ENCODE measurements at places on chromosomes 3 and 15.

GRCh38 chr3:135874035-135874434 lies 91.5 kb upstream of the PPP2R3A start:
- no peak overlapping the region for H3K27ac ChIP-seq
- no peak overlapping the region for H3K4me3 ChIP-seq
- DNase-seq, result no peak
- no peaks in the 10 kb centered on the region for H3K4me1 ChIP-seq
- no peaks in the 10 kb centered on the region for H3K36me3 ChIP-seq

DNA sequence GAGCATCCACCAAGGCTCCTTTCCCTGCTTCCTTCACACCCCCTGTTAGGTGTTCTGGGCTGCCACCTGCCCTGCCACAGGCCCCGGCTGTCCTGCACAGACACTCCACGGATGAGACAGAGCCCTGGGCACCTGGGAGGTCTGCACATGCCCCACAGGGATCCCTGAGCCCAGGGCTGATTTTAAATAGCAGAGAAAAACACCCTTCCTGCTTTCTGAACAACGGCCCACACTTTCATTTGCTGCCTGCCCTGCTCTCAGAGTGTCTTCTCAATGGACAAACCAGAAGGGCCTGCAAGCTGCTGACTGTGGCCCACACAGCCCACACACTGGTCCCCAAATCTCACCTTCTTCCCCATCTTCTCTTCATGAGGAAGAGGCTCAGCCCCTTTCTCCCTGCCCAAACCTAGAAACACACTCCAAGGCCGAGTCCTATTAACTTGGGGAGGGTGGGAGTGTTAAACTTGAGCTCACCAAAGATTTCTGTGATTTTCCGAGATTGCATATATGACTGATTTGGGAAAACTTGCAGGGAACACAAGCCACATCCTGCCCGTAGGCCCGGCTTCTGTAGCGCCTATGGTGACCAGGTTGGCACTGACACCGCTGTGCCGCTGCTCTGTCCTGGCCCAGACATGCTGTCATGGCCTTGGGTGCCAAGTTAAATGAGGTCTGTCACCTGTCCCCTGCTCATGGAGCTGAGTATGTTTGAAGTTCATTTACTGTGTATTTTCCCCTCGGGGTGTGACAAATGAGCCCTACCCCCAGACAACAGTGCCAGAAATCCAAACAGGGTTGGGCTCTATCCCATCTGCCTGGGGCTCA lies 47.2 kb upstream of the KLF13 start:
- no peak overlapping the region for H3K27ac ChIP-seq
- no peak for DNase-seq
- H3K27me3 ChIP-seq, result peaks cover 3% of the 10 kb centered on the region
- peaks cover 8% of the 10 kb centered on the region for H3K4me1 ChIP-seq
- H3K4me3 ChIP-seq, result no peak overlapping the region
- no peaks in the 10 kb centered on the region for H3K36me3 ChIP-seq

GRCh38 chr3:136620436-136620835 lies 131.7 kb downstream of the STAG1 start:
- peaks cover 5% of the 10 kb centered on the region for H3K36me3 ChIP-seq
- no peaks in the 10 kb centered on the region for H3K27me3 ChIP-seq
- no peak overlapping the region for H3K27ac ChIP-seq

DNA sequence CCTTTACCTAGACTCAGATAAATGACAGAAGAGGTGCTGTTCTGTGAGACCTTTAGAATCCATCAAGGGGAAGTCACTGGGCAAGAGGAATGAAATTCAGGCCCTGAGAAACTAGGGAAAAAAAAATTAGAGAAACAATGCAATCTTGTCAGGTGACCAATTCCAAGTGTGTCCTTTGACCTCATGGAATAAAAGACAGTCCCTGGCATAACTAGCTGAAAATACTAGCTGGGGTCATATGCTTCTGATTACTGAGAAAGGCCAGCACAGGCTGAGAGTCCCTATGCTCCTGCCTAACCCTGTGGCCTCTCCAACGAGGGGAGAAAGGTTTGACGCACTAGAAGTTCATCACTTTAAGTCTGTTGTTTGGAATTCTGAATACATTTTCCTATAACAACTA lies 167.3 kb downstream of the XXYLT1 start:
- H3K36me3 ChIP-seq, result peaks cover 6% of the 10 kb centered on the region
- H3K4me1 ChIP-seq, result peaks cover 37% of the 10 kb centered on the region
- DNase-seq, result no peak
- H3K4me3 ChIP-seq, result no peak overlapping the region

- no peak overlapping the region for H3K27ac ChIP-seq
- H3K27me3 ChIP-seq, result peaks cover 2% of the 10 kb centered on the region
- no peak for DNase-seq
- no peak overlapping the region for H3K4me3 ChIP-seq
These were observed 27.5 kb downstream of the AVEN start for GRCh38 chr15:34011481-34011880.

DNA sequence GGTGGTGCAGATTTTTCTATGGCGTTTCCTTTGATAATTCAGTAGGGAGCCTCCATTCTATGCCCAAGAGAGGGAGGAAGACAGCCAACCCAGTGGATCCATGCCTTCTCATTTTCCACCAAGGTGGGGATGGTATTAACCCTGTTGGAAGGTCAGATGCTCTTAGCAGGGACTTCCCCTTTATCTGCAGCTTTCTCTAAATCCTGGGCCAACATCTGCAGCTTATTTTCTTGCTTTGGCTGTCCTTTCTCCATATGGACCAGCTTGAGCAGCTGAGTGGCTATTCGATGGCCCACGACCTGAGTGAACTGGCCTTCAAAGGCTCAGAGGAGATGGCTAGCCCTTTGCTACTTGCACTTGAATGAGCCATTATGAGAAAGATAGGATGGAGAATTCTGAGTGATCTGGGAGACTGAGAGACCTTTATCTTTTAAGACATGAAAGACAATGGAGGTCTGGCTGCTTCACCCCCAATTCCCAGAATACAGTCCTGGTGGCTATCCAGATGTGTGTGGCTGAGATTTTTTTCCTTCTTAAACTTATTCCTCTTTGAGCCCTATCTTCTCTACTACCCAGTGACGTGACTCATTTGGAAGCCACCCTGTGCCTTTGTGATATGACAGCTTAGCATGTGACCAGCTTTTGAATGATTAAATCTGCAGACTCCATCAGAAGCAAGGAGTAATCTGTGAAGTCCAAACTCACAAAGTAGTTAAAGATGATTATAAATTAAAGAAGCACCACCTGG lies 39.6 kb upstream of the TRAK1 start:
- H3K27me3 ChIP-seq, result no peaks in the 10 kb centered on the region
- no peaks in the 10 kb centered on the region for H3K36me3 ChIP-seq
- peak overlapping the region; percentile 97 for H3K27ac ChIP-seq
- no peak overlapping the region for H3K4me3 ChIP-seq
- no peak for DNase-seq
- peaks cover 61% of the 10 kb centered on the region for H3K4me1 ChIP-seq

- DNase-seq, result no peak
- no peak overlapping the region for H3K4me3 ChIP-seq
- H3K27ac ChIP-seq, result no peak overlapping the region
- H3K4me1 ChIP-seq, result peaks cover 22% of the 10 kb centered on the region
These were observed 3.7 kb upstream of the NGRN start for GRCh38 chr15:90261811-90262210.

GRCh38 chr3:65811892-65812291 lies 226.8 kb downstream of the MAGI1 start:
- H3K36me3 ChIP-seq, result no peaks in the 10 kb centered on the region
- no peak overlapping the region for H3K27ac ChIP-seq
- H3K4me1 ChIP-seq, result peaks cover 6% of the 10 kb centered on the region
- peaks cover 3% of the 10 kb centered on the region for H3K27me3 ChIP-seq
- DNase-seq, result no peak
- H3K4me3 ChIP-seq, result no peak overlapping the region

- no peak for DNase-seq
- H3K27me3 ChIP-seq, result peaks cover 1% of the 10 kb centered on the region
- H3K27ac ChIP-seq, result no peak overlapping the region
These were observed 271.1 kb downstream of the NTRK3 start for GRCh38 chr15:87985451-87985850.

- no peak for DNase-seq
- H3K4me1 ChIP-seq, result peaks cover 38% of the 10 kb centered on the region
- peaks cover 3% of the 10 kb centered on the region for H3K36me3 ChIP-seq
- H3K27ac ChIP-seq, result no peak overlapping the region
- peaks cover 5% of the 10 kb centered on the region for H3K27me3 ChIP-seq
- no peak overlapping the region for H3K4me3 ChIP-seq
These were observed 148.8 kb upstream of the HES1 start for GRCh38 chr3:193987186-193987585.

GRCh38 chr3:129432671-129433070 lies 4.2 kb upstream of the EFCAB12 start:
- peaks cover 19% of the 10 kb centered on the region for H3K4me1 ChIP-seq
- no peak for DNase-seq
- H3K4me3 ChIP-seq, result no peak overlapping the region

- no peaks in the 10 kb centered on the region for H3K27me3 ChIP-seq
- H3K4me3 ChIP-seq, result no peak overlapping the region
These were observed 80.1 kb downstream of the EBLN2 start for GRCh38 chr3:73141525-73141924.

DNA sequence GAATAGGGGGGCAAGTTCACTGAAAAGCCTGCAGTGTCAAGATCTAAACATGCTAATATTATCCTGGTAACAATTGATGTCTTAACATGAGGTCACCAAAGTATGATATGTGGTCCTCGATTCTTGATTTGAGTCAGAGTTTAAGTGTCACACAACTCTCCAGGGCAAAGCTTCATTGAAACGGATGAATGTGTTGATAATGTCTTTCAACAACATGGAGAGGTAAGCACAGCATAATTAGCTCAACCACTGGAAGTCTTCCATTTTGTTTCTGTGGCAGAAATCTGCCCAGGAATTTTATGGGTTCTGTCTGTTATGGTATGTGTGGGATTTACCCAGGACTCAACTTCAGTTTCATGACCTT lies 591.5 kb downstream of the ZNF385D start:
- H3K4me1 ChIP-seq, result no peaks in the 10 kb centered on the region
- H3K27me3 ChIP-seq, result no peaks in the 10 kb centered on the region
- H3K27ac ChIP-seq, result no peak overlapping the region
- no peak overlapping the region for H3K4me3 ChIP-seq
- no peaks in the 10 kb centered on the region for H3K36me3 ChIP-seq
- no peak for DNase-seq

DNA sequence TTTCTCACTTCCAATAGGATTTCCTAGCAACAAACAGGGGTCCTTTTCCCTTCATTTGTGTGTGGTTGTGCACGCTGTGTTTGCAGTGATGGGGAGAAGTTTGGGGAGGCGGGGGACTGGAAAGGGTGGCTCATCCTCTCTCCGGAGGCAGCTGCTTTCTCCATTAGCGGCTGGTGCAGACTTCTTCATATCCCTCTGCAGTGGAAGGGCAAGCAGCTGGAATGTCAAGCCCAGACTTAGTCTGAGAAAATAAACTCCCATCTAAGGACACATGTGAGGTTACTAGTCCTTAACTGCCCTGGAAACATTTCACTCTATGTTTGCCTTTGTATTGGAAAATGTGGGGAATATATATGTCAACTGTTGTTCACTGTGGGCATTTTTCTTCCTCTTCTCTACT lies 467.0 kb upstream of the RASGRP1 start:
- peaks cover 2% of the 10 kb centered on the region for H3K4me1 ChIP-seq
- no peak overlapping the region for H3K4me3 ChIP-seq
- H3K27me3 ChIP-seq, result no peaks in the 10 kb centered on the region
- no peak overlapping the region for H3K27ac ChIP-seq
- no peaks in the 10 kb centered on the region for H3K36me3 ChIP-seq

GRCh38 chr3:100900671-100901335 lies 92.4 kb downstream of the ABI3BP start:
- DNase-seq, result no peak
- H3K4me3 ChIP-seq, result no peak overlapping the region
- no peaks in the 10 kb centered on the region for H3K27me3 ChIP-seq

- H3K27ac ChIP-seq, result no peak overlapping the region
- H3K27me3 ChIP-seq, result peaks cover 2% of the 10 kb centered on the region
- H3K36me3 ChIP-seq, result no peaks in the 10 kb centered on the region
- no peak overlapping the region for H3K4me3 ChIP-seq
- no peak for DNase-seq
These were observed 288.5 kb downstream of the VGLL3 start for GRCh38 chr3:86702381-86702958.

- DNase-seq, result no peak
- H3K4me1 ChIP-seq, result no peaks in the 10 kb centered on the region
- H3K36me3 ChIP-seq, result no peaks in the 10 kb centered on the region
These were observed 120.5 kb downstream of the AQP9 start for GRCh38 chr15:58258501-58259292.

DNA sequence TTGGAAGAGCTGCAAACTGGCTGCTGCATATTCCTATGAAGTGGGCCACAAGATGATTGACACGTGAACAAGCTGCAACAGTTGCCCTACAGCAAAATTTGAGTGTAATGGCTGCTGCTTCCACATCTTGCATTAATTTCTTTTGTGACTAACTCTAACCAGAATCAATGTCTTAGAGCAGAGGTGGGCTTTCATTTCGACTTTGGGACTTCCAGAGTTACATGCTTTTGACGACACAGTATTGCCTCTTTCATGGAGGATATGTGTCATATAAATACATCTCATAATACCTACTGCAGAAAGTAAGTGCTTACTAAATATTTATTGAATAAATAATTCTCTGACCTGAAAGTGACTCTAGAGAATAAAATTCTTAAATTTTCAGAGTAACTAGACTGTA lies 340.7 kb upstream of the KCNH8 start:
- no peak for DNase-seq
- H3K4me1 ChIP-seq, result no peaks in the 10 kb centered on the region
- no peak overlapping the region for H3K4me3 ChIP-seq
- peaks cover 2% of the 10 kb centered on the region for H3K27me3 ChIP-seq

DNA sequence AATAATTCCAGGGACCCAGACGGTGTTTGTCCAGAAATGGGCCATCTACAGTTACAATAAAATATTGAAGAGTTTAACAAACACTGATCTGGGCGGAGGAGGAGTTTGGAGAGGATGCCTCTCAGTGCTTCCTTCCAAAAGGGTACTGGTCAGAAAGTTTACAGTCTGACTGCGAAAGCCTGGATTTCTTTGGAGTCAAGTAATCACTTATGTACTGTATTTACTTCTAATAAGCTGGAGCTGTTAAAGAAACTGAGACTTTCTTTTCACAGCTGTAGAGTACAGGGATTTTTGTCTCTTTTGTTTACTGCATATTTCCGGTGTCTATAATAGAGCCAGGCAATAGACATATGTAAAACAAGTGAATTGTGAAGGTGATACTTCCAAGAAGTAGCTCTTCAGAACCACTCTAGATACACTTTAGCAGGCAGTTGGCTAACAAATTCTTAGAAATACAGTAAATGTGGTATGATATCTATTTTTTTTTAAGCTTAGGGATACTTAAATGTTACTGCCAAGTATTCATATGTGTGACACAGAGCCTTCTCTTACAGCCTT lies 22.1 kb upstream of the NEO1 start:
- no peak overlapping the region for H3K4me3 ChIP-seq
- no peaks in the 10 kb centered on the region for H3K36me3 ChIP-seq
- no peak overlapping the region for H3K27ac ChIP-seq

All from endothelial cell (in vitro differentiated cells).